ENCODE measurements at places on chromosomes 12 and 14.

GRCh38 chr12:61798778-61799177, 461.4 kb upstream of the USP15 start:
- DNase-seq = no peak

GRCh38 chr12:90234472-90234871, 525.8 kb upstream of the ATP2B1 start:
- DNase-seq = no peak

- no peak for DNase-seq
These were observed 214.0 kb upstream of the BTG1 start for GRCh38 chr12:92359581-92360209.

- no peak for DNase-seq
These were observed 169.5 kb downstream of the TTC8 start for GRCh38 chr14:88993946-88994345.

DNA sequence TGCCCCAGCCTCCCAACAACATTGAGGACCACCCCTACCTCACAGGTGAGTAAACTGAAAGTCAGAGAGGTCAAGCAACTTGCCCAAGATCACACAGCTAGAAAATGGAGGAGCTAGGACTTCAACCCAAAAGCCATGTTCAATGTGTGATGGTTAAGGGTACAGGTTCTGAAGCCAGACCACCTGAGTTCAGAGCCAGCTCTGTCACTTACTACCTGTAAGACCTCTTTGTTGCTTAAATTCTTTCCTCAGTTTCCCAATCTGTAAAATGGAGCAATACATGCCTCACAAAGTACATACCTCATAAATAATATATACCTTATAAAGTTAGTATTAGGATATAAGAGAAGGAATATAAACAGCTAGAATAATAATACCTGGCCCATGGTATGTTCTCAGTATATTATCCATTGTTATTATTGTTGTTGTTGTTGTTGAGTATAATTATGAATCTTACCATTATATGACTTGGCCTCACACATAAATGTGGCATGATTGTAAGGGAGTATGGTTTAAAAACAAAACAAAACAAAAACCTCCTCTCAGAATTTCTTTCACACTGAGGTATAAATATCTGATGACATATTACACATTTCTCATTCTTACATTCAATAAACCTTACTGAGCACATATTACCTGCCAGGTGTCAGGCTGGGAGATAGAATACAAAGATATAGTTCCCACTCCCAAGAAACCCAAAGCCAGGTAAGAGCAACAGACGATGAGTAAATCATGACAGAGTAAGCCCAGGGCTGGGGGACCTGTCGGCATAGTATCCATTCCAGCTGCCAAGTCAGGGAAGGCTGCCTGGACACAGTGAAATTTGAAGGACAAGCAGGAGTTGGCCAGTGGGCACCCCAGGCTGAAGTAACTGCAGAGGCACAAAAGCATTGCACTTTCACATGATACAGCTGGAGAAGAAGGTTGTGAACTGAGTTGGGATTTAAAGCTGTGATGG, 19.6 kb downstream of the CMKLR1 start:
- DNase-seq = no peak

- no peak for DNase-seq
These were observed 996.8 kb upstream of the TMEM132C start for GRCh38 chr12:127270193-127270592.

- no peak for DNase-seq
These were observed 643 bp downstream of the ZFC3H1 start for GRCh38 chr12:71662849-71663560.

DNA sequence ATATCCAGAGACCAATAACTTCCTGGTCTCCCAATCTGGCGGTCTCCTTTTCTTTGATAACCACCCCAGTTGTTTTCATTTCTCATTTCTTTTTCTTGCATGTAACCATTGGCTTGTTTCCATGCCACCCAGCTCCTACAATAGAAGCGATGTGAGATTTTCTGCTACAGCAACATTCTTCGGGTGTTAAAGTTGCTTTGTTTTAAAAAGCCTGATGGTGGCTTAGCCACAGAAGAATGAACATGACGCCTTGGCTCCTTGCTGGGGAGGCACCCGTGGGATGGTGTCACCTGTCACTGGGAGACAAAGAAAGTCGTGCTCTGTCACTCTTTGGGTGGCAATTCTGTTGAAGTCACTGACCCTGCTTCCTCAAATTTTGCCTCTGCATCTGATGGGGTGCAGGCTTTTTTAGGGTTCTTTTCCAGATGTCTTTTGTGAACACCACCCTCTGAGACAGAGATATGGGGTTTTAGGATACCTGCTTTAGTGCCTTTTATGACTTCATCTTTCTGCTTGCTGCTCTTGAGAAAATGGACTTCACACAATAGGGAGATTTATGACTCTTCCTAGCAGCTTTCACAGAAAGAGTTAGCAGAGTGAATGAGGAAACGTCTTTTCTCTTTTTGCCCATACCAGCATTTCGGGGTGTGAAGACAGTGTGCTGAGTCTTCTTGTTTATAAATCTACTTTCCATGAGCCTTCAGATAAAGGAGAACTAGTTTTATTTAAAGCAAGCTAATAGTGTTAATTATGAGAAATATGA, 265.3 kb upstream of the TBX3 start:
- no peak for DNase-seq

- DNase-seq = no peak
These were observed 12.0 kb upstream of the PSEN1 start for GRCh38 chr14:73124180-73124894.

DNA sequence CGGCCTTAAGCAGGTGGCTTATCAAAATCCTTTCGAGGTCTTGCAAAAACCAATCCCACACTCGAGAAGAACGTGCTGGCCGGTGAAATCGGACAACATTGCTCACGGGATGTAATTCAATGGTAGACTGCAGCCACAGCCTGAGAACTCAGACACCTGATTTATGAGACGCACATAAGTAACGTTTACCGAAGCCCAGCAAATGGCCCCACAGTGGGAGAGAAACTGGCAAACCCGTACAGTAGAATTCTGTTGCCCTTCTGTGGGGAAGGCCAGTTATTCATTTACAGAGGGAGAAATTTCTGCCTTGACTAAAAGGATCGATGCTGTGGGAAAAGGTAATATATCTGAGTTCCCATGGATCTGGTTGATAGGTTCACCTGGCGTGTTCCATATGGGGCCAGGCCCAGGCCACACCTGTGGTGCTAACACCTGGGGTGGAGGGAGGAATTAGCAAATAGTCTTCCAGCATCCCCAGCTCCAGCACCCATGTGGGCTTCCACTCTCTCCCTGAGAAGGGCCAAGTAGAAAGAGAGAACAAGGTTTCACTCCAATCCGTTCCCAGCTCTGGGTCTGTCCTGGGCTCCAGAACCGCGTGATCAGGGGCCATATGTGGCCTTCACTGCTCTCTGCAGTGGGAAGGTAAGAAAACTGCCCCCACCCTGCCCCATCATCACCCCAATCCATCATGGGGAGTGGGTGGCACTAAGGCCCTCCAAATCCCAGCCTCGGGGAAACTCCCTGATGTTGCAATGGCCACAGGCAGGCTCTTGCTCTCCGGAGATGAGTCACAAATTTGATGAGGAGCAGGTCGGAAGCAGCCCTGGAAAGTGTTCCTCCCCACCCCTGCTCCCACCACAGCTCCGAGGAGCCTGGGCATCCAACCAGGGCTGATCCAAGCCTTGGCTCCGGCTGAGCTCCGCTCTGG, 12.7 kb downstream of the BDKRB1 start:
- no peak for DNase-seq

GRCh38 chr14:70816525-70816924, 7.2 kb upstream of the MAP3K9 start:
- no peak for DNase-seq
